ENCODE measurements at places on chromosomes 7 and 10.

DNA sequence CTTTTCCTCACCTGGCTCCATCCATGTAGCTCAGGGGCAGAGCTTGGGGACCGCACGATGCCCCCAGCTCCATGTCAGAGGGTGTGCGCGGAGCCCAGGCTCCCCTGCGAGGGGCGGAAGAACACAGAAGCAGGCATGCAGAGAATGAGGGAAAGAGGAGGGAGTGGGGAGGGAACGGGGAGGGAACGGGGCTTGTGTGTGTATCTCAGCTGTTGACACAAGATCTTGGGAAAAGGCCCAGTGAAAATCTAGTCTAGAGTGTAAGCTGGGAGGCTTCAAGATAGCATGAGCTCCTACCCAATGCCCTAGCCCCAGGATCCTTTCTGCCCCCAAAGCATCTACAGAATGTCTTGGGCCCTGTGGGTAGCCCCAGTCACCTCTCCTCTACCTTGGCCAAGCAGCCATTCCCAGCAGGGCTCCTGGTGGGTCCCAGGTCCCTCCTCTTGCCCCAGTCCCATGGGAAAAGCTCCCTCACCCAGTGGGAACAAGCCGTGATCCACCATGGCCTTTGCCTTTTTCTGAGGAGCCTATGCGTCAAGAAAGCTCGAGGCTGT is 25.1 kb upstream of the NDST2 start:
- DNase-seq, result no peak

DNA sequence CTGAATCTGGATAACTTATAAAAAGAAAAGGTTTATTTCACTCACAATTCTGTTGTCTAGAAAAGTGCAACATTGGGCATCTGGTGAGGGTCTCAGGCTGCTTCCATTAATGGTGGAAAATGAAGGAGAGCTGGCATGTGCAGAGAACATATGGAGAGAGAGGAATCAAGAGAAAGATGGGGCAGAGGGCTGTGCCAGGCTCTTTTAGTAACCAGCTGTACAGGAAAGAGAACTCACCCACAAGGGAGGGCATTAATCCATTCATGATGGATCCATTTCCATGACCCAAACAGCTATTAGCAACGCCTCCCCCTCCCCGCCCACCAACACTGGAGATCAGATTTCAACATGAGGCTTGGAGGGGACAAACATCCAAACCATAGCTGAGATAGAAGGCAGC is 61.7 kb upstream of the LYZL1 start:
- DNase-seq, result no peak

GRCh38 chr7:13988065-13988464 is 1.4 kb downstream of the ETV1 start:
- DNase-seq, result no peak

DNA sequence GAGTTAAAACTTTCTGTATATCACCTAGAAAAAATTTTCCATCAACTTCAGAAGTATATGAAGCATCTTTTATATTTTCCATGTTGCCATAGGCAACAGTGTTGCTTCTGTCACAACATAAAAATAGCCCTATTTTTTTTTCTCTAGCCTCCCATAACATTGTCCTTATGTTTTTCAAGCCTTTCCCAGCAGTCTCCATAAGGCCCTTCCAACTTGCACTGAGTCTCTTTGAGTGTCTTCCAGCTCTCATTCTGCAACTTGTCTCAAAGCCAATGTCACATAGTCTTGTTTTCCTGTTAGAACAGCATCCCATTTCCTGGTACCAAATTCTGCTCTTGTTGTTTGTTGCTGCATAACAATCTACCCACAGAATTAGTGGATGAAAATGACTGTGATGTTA is 1055.5 kb upstream of the GHITM start:
- no peak for DNase-seq

- DNase-seq, result no peak
Measured at GRCh38 chr7:24434972-24435371, 138.3 kb upstream of the PALS2 start.
